ENCODE measurements at places on chromosomes 5 and 9.
A peak's percentile ranks its signal among the peaks of the same experiment; 100 is the strongest.

DNA sequence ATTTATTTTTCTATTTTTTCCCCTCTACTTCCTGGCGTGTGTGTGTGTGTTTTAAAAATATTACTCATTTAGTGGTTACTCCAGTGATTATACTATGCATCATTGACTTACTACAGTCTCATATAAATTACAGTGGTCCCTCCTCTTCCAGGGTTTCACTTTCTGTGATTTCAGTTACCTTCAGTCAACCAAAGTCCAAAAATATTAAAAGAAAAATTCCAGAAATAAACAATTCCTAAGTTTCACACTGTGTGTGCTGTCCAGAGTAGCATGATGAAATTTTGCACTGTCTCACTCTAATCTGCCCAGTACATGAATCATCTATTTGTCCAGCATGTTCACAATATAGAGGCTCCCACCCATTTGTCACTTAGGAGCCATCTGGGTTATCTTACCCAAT lies 47.4 kb upstream of the CCDC112 start:
- no peak for DNase-seq

DNA sequence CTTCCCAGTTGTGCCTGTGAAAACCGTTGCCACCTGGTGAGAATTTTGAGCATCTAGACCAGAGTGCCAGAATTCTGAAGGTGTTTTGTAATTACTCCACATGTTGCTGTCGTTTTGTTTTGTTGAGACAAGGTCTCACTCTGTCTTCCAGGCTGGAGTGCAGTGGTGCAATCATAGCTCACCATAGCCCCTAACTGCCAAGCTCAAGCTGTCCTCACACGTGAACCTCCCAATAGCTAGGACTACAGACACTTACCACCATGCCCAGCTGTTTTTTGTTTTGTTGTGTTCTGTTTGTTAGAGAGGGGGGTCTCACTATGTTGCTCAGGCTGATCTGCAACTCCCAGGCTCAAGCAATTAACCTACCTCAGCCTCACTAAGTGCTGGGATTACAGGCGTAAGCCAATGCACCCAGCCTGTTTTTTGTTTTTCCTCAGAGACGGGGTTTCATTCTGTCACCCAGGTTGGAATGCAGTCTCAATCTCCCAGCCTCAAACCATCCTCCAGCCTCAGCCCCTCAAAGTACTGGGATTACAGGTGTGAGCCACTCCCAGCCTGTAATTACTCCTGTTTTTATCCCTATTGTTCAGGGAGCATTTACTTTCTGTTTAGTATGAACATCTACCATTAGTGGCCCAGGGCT lies 121.1 kb upstream of the DMRT1 start:
- DNase-seq = no peak

DNA sequence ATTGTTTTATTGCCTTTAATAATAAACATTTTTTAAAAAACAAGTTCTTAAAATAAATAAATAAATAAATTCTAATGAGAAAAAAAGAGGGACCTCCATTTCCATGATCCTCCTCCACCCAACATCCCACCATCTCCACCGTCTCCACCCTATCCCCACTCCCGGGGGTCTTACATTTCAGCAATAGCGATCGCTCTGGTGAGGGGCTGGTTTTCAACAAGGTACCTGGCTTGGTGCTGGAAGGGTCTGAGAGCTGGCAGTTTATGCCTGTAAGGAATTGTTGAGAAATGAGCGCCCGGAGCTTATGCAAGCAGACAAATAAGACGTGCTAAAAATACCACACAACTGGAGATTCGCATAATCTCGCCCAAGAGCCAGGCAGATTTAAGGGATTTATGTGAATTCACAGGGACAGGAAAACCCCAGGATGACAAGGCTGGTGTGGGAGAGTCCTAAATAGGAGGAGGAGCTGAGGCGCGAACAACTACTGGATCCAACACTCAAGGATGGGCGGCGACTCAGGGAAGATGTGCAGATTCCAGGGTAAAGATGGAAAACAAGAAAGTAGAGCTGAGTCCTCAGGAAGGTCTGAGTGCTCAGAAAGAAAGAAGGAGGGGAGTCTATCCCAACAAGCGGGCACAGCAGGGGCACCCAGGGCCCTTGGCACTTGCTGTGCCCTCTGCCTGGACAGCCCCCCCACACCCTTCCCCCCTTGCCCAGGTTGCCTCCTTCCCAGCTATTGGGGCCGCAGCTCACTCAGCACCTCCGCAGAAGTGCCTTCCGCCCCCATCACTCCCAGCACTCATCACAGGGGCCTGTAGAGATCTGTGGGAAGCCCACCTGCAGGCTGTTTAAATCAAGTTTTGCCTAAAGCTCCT lies 27.0 kb downstream of the TRIM14 start:
- no peak for DNase-seq

DNA sequence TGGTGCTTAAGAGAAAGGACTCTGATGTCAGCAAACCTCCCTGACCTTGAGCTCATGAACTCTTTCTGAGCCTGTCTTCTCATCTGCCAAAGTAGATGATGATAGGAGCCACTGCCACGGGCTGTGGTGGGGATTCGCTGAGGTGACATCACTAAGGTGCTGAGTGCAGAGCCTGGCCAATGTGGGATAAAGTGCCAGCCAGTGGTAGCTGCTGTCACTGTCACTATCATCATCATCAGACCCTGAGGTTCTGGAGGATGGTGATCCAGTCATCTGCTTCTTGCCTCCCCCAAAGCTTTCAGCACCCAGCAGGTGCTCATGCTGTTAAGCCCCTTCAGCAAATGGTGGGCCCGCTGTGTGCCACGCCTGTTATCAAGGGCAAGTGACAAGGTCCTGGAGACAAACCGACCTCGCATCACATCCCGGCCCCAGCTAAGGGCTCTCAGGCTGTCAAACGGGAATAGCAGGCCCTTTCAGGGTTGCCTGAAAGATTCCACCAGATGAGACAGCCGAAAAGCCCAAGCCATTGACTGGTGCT lies 6.4 kb downstream of the FPGS start:
- DNase-seq = no peak

DNA sequence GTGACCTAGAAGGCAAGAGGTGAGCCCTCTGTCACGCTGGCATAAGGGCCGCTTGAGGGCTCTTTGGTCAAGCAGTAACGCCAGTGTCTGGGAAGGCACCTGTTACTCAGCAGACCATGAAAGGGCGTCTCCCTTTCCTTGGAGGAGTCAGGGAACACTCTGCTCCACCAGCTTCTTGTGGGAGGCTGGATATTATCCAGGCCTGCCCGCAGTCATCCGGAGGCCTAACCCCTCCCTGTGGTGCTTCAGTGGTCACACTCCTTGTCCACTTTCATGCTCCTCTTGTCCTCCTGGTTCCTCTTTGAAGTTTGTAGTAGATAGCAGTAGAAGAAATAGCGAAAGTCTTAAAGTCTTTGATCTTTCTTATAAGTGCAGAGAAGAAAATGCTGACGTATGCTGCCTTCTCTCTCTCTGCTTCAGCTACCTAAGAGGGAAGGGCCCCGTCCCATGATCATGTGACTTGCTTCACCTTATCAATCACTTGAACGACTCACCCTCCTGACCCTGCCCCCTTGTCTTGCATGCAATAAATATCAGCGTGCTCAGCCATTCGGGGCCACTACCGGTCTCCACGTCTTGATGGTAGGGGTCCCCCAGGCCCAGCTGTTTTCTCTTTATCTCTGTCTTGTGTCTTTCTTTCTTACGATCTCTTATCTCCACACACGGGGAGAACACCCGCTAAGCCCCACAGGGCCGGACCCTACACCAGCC lies 16.7 kb upstream of the SCGB3A1 start:
- DNase-seq = no peak

- no peak for DNase-seq
Measured at GRCh38 chr9:29245351-29245750, 1672.1 kb upstream of the C9orf72 start.

DNA sequence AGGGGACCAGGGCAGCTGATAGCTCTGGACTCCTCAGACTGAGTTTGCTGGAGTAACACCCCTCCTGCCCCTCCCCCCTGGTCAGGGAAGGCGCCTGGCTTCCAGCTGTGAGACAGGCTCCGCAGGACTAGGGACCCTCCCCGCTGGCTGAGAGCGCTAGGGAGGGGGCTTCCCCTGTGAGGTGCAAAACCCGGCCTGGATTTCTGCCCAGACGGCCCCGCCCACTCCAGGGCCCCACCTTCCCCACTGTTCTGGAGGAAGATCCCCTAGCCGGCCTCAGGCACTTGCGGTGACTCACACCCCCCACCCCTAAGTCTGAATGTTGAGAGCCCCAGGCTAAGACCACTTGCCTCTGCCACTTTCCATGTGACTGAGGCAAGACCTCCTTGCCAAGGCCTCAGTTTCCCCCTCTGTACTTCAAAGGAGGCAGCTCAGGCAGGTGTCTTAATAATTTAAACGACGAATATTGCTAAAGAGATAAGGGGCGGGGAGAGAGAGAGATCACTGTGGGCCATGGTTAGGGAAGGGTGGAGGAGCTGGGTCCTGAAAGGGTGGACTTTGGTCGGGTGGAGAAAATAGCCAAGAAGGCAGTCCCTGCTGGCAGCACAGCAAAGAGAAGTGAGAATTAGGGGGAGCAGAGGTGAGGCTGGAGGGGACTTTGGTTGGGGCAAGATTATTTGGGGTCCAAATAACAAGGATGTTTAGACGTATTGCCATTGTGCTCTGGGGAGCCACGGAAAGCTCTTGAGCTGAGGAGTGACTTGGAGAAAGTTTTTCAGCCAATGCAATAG lies 1.0 kb upstream of the DAB2IP start:
- peak; percentile 66 for DNase-seq

DNA sequence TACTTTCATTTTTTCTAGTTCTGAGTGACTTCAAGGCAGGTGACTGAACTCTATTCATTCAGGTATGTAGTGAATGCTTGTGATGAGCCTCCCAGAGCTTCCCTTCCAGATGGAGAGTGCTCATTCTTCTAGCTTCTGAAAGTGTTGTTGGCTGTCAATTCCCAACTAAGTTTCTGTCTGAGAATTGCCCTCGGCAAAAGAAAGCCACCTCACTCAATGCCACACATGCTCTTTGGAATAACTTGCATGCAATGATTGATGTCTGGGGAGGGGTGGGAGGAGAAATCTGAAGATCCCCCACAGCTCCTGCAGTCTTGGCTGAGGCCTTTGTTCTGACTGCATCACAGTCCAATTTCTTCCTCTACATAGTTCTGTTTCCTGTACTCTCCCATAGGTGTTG lies 123.1 kb upstream of the C6 start:
- no peak for DNase-seq

DNA sequence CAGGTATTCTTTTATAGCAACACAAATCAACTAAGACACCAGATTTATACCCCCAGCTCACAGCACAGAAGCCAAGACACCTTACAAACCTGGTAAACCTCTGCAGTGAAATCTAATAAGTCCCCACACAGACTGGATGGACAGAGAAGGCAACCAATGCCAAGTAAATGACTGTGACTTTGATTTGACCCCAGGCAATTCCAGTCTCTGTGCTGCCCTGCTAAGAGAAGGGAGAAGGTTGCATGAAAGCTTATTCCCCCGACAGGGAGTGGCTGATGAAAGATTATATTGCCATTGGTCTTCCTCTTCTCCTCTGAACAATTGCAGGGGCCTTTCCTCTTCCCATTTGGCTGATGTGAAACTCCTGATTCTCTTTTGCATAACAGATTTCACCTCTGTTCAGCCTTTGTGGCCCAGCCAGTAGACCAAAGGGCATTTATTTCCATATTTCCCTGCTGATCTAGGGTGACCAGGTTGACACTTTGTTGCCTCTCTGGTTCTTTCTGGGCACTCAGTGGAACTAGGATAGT lies 107.6 kb downstream of the ADRB2 start:
- DNase-seq = no peak

GRCh38 chr5:25006237-25006636 lies 361.5 kb upstream of the CDH10 start:
- no peak for DNase-seq

DNA sequence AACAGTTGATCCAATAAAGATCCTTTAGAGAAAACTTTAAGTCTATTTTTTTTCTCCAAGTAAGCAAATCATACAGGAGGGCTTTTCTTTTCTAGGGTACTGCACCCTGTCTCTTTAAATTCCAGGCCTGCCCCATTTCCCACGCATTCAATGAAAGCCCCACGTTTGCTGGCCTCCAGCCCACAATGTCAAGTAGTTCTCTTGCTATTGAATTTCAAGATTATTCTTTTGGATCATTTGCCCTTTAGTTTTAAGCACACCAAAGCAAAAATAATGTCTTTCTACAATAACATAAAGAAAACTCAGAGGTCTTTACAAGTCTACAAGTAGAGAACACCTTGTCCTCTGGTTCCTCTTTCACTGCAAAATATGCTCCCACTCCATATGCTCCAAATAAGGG lies 15.6 kb downstream of the MLLT3 start:
- no peak for DNase-seq

GRCh38 chr5:170603578-170604565 lies 100.1 kb downstream of the KCNIP1 start:
- DNase-seq = peak; percentile 62

DNA sequence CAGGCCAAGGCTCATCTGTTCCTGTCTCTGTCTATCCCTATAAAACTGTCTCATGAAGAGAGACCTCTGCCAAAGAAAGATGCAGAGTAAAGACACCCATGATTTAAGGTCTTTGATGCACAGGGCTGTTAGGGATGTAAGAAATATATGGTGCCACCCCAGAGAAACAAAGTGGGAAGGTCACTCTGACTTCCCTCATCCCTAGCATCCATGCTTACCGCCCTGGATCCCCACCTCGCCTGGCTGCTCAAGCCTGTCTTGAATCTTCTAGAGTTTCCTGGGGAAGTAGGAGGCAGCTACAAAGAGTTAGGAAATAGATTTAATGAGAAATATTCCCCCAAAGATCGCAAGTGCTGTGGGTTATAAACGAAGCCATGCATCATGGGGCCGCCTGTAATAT lies 349.2 kb downstream of the SLIT3 start:
- DNase-seq = no peak

- DNase-seq = no peak
Measured at GRCh38 chr9:89978185-89978584, 373.4 kb downstream of the GADD45G start.

DNA sequence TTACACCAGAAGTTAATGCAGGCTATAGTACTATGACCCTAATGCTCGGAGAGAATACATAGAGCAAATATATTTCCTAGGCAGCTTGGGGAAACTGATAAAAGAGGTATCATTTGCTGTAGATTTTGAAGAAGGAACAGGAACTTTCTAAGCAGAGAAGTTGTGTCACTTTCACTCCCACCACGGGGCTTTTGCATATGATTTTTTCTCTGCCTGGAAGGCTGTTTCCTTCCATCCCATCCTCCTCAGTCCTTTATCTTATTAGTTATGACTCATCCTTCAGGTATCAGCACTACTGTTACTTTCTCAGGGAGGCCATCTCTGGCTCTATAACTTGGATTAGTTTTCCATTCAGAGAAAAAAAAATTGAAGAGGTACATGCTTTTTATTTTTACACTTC lies 2006.1 kb upstream of the WWC1 start:
- no peak for DNase-seq

Data from KBM-7 (cell line).